ENCODE measurements at places on chromosomes 5 and 9.

DNA sequence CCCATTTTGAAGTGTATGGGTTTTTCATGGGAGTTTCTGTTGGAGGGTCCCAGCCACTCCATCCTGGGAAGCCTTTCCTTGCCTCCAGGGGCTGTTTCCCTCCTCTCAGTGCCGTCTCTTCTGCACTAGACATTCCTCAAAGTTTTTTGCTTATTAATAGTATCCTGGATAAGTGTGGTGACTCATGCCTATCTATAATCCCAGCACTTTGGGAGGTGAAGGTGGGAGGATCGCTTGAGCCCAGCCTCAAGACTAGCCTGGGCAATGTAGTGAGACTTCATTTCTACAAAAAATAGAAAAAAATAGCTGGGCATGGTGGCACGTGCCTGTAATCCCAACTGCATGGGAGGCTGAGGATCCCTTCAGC is 43.1 kb downstream of the RALGPS1 start:
- no peak for DNase-seq

GRCh38 chr9:96565671-96566497 is 53.8 kb downstream of the CDC14B start:
- no peak for DNase-seq

GRCh38 chr9:132780230-132781007 is 97.7 kb downstream of the AK8 start:
- no peak for DNase-seq

GRCh38 chr5:78300464-78301045 is 6.1 kb upstream of the AP3B1 start:
- DNase-seq: no peak

- no peak for DNase-seq
These were observed 8.8 kb downstream of the FAM200C start for GRCh38 chr5:160390787-160391696.

GRCh38 chr9:89480825-89481537 is 16.9 kb downstream of the SEMA4D start:
- DNase-seq: no peak

- DNase-seq: no peak
These were observed 821.5 kb downstream of the EFNA5 start for GRCh38 chr5:106849266-106849665.

GRCh38 chr5:139049780-139050179 is 148.4 kb downstream of the SIL1 start:
- no peak for DNase-seq

- no peak for DNase-seq
These were observed 194.1 kb downstream of the AOPEP start for GRCh38 chr9:94920420-94921091.

- DNase-seq: no peak
These were observed 337.6 kb downstream of the BNC2 start for GRCh38 chr9:16532681-16533450.

GRCh38 chr9:111356481-111357244 is 26.6 kb upstream of the OR2K2 start:
- DNase-seq: no peak

- no peak for DNase-seq
These were observed 80.4 kb downstream of the DCP2 start for GRCh38 chr5:113056988-113057387.

DNA sequence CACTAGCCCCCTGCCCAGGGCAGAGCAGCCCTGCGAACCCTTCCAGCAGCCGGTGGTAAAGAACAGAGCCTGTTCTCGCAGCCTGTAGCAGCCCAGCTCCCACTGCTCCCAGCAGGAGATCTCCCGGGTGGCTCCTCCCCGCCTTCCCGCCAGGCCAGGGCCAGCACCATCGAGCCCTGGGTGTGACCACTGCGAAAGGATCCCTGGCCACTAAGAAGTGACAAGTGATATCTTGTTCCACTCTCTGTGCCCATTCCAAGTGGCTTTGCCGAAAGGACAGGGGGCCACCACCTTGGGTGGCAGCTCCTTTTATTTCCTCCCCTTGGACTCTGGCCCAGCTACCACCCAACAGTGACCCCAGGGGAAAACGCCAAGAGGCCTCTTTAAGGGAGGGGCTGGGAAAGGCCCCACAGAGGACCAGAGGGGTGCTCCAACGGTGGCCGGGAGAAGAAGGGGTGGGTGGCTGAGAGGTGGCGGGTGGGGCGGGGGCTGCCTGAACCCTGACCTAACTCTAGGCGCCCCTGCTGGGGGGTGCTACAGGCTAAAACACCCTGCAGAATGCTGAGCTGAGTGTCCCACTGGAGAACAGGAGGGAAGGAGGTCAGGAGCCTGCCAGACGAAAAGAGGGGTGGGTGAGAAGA is 1.6 kb downstream of the NACC2 start:
- no peak for DNase-seq

DNA sequence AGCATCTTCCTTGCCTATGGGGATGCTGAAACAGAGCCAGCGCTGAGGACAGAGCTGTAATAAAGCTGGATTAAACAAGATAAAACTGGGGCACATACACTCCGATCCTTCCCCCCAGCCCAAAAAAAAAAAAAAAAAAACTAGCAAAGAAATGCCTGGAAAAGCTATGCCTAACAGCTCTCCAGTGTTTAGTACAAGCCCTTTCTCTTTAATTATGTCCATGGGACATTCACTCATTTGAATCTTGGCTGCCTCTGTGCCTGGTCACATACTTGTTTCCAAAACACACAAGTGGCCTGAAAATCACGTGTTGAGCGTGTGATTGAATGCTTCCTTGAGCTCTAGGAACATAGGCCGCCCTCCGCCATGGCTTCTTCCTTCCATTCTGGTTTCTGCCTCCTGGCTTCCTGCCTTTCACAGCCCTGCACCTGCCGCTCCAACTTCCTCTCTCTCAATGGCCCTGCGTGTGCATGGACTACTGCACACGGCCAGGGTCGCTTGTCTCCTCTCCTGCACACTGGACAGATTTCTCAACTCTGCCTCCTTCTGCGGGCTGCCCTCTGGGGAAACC is 111.0 kb upstream of the RETREG1 start:
- DNase-seq: no peak

DNA sequence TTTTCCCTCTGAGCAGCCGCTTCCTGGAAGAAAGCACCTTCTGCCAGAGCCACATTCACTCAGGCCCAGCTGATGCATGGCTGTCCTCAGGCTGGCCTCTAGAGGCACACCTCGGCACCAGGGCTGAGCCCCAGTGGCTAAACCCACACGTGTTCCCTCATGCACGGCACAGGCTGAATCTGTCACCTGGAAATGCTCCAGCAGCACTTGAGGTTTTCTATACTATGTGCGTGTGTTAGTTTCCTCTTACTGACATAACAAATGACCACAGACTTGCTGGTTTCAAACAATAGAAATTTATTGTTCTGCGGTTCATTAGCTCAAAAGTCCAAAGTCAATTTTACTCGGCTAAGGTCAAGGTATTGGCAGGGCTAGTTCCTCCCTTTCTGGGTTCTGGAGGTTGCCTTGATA is 141.4 kb downstream of the LRRC70 start:
- no peak for DNase-seq

GRCh38 chr5:160843240-160843639 is 8.8 kb downstream of the ATP10B start:
- no peak for DNase-seq

DNA sequence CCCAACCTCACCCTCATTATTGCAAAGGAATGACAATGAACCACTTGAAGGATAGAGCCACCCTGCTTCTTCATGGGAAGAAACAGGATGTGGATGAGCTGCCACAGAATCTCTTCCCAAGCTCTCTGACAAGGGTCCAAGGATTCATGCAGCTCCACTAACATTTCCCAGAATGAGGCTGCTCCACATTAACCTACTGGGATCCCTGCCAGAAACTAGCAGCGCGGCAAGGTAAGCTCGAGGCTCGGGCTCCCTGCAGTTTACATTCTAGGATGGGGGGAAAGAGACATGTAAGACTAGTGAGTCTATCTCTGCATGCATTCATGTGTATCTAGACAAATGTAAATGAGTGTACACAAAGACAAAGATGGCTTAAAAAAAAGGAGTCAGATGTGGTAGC is 12.1 kb downstream of the DCAF12 start:
- DNase-seq: no peak

DNA sequence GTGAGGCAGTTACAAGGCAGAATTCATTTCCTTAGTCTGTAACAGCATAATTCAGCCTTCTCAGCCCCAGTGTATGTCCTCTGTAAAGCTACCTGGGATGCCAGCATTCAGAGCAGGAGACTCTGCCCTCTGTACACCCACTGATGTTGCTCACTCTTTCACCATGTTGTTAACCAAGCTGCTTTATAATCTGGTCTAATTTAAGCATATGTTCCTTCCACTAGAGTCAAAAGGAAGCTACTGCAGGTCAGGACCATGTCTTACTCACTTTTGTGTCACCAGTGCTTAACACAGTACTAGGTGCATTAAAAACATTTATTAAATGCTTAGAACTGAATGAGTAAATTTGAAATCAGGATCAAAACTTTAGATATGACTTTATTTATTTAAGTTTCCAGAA is 185.6 kb downstream of the FBXL17 start:
- no peak for DNase-seq

DNA sequence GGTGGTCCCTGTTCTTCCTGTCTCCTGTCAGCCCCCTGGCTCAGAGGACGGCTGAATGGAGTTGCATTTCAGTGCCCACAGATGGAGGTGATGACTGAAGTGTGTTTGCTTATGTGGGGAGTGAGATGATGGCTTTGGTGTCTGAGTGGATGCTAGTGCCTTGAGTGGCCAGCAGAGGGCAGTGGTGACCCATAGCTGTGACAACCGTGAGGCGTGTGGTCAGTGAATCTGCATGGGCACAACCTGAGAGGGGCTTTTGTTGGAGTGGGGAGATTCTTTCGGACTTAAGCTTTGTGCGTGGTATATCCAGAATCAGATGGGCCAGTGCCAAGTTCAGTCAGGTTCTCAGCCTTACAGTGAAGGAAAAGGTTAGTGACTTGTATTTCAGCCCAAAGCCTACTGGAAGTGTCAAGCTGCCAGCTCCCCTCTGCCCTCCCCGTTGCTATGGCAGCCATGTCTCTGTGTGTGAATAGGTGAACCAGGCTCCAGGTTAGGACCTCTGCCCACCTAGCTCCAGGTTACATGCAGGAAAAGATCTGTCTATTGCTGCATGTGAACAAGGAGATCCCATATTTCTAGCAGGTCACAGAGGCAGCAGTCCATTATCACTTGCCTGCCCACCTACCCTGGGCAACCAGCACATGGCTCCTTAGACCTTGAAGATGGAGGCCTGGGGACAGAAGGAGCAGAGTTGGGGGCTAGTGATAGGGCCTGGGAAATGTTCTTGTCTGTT is 14.7 kb upstream of the CXXC5 start:
- DNase-seq: no peak

GRCh38 chr5:135127439-135128240 is 93.6 kb upstream of the PITX1 start:
- no peak for DNase-seq

GRCh38 chr9:1469996-1470395 is 419.8 kb downstream of the DMRT2 start:
- DNase-seq: no peak

GRCh38 chr9:2486988-2487387 is 134.6 kb upstream of the VLDLR start:
- no peak for DNase-seq

- DNase-seq: no peak
These were observed 5.3 kb downstream of the MACROH2A1 start for GRCh38 chr5:135393691-135394090.

DNA sequence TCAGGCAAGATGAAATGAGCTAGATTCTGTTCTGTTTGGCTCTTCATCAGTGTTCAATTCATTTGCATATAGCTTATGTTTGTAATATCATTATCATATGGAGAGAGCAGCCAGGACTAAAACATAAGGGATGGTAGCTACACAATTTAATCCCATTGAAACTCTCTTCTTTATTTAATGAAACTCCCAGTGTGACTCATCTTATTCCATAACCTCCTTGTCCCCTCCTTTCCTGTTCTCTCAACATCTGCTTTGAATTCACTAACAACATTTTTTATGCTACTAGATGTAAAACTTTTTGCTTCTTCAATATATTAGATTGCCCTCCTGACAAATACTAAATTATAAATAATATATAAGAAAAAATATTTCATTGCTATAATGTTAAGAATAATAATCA is 1823.4 kb downstream of the MAT2B start:
- DNase-seq: no peak

DNA sequence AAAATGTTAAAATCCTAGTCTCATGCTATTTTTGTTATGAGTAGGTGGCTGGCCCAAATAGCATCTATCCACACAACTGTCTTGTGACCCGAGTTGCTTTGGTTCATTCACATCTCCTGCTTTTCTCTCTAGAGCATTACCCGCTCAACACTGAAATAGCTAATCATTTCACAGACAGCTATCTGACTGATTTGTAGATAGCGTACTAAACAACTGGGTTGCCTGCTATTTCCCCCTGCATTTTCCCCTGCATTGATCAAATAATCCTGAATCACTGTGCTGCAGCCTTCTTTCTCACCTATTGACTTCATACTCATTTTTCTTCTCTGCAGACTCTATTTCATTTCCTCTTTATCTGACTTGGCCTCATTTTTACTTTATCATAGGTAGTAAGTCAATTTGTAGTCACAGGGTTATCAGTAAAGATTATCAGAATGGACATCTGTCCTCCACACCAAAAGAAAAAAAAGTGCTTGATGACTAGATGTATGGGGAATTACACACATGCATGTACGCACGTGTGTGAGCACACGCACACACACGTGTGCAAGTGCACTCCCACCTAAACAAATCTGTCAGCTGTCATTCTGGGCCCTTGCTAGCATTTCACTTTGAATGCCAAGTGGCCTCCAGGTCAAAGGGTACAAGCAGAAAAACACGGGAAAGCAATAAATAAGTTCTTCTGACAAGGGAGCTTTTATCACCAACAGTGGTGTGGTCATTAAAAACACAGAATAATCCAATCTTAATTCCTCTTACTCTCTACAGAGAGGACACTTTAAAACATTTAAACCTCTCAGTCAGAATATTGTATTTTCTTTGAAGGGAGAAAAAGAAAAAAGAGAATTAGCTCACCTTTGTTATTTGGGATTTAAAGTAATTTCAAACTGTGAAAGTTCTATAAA is 501.6 kb downstream of the EFNA5 start:
- no peak for DNase-seq

GRCh38 chr9:92064711-92065110 is 50.5 kb downstream of the SPTLC1 start:
- no peak for DNase-seq

GRCh38 chr5:93665648-93666047 is 75.8 kb downstream of the POU5F2 start:
- DNase-seq: no peak

DNA sequence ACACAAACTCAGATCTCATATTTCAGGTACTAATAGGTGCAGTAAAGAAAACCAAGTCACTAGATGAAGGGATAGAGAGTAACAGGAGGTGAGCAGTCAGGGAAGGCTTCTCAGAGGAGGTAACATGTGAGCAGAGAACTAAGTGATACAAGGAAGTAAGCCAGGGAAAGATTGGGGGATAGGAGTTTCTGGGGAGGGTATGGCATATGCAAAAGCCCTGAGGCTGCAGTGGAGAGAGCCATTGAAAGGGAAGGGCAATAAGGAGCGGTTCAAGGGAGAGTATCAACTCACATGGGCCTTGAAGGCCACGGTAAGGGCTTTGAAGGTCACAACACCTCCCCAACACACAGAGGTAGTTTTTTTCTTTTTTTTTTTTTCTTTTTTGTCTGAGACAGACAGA is 6.9 kb downstream of the OLFML2A start:
- DNase-seq: no peak

Data from activated naive CD4-positive, alpha-beta T cell (primary cell).